BJ (cell line): ENCODE measurements at places on chromosomes 1 and 21.

- no peak for DNase-seq
Observed at GRCh38 chr21:42580793-42581321, 67.2 kb downstream of the SLC37A1 start.

GRCh38 chr1:12153181-12153785 lies 13.5 kb upstream of the TNFRSF1B start:
- peak; percentile 56 for DNase-seq

GRCh38 chr1:21247892-21248715 lies 42.2 kb downstream of the ECE1 start:
- no peak for DNase-seq

DNA sequence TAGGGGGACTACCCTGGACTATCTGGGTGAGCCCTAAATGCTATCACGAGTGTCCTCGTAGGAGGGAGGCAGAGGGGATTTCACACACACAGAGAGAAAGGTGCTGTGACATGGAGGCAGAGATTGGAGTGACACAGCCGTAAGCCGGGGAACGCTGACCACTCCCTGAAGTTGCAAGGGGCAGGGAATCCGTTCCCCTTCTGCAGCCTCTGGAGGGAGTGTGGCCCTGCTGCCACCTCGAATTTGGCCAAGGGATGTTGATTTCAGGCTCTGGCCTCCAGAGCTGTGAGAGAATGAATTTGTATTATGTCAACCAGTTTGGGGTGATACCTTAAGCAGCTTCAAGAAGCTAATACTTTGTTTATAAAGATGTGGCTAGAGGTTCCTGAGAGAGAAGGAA lies 137.7 kb downstream of the ACTL8 start:
- no peak for DNase-seq

DNA sequence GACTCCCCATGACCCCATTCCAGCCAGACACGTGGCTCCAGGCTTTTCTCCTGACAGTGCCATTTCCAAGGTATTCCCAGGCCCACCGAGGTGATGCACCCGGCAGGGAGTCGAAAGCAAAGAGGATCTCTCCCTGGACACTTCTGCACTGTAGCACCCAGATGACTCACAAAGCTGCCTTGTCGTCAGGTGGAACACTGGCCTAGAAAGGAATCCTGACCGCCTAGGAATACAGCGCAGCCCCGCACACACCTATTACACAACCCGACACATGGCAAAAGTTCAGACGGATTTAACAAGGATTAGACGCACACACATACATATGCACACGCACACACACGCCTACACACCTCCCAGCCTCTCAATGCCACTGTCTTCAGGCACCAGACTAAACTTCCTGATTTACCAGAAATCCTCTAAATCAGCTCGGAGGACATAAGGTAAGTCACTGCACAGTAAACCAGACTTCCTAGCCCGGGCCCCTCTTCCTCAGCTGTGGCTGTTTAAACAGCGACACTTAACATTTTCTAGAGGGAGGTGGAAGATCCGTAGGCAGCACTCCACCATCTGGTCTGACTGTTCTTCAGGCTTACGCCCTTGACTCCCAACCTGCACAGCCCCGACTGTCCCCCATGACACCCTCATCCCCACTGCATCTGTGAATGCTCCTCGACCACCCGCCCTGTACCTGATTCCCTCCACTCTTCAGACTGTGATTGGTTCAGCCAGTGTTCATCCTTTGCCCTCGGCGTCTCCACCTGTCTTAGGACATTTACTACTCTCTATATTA lies 12.7 kb downstream of the FAM89A start:
- DNase-seq: no peak

GRCh38 chr1:30302858-30303257 lies 420.5 kb downstream of the MATN1 start:
- no peak for DNase-seq

DNA sequence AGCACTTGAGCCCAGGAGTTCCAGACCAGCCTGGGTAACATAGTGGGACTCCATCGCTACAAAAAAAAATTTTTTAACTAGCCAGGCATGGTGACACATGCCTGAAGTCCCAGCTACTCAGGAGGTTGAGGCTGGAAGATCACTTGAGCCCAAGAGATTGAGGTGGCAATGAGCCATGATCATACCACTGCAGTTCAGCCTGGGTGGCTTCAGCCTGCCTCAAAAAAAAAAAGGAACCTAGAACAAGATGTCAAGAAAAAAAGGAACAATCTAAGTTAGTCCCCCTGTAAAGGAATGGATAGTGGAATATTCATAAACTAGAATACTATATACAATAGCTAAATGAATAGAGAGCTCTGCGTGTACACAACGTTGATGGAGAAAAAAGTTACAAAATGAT lies 14.4 kb downstream of the NSL1 start:
- DNase-seq: no peak

- DNase-seq: no peak
Observed at GRCh38 chr1:99648107-99648506, 2.2 kb downstream of the PALMD start.

GRCh38 chr1:169491845-169492281 lies 6.1 kb upstream of the SLC19A2 start:
- DNase-seq: no peak

DNA sequence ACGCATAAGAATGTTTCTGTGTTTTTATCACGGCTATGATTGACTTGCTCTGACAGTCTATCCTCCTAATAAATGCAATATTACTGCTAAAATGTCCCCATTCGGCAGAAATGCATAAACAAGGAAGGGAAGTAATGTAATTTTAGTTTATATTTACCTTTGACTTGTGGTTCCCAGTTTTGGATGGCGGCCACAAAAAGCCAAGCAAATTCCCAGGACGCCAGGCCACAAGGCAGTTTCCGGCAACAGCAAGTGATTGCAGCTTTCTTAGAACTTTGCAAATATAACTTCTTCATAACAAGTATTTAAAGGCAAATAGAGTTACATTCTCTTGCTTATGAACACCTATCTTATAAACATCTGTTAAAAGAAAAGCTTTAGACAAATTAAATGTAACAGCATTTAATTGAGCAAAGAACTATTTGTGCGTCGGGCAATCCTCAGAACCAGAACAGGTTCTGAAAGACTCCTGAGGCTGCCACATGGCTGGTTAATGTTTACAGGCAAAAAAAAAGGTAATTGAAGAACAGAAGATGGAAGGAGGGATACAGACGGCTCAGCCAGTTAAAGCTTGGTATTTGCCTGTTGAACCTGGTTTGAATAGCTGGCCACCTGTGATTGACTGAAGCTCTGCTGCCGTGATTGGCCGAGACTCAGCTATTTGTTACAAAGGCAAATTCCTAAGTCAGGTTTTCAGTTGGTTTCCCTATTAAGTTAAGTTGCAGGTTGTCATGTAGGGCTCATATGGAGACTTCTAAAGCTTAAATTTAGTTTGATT lies 80.8 kb downstream of the C21orf91 start:
- DNase-seq: no peak

GRCh38 chr1:156727492-156727891 lies 777 bp upstream of the METTL25B start:
- no peak for DNase-seq

GRCh38 chr1:231799363-231799986 lies 172.9 kb downstream of the DISC1 start:
- DNase-seq: no peak

DNA sequence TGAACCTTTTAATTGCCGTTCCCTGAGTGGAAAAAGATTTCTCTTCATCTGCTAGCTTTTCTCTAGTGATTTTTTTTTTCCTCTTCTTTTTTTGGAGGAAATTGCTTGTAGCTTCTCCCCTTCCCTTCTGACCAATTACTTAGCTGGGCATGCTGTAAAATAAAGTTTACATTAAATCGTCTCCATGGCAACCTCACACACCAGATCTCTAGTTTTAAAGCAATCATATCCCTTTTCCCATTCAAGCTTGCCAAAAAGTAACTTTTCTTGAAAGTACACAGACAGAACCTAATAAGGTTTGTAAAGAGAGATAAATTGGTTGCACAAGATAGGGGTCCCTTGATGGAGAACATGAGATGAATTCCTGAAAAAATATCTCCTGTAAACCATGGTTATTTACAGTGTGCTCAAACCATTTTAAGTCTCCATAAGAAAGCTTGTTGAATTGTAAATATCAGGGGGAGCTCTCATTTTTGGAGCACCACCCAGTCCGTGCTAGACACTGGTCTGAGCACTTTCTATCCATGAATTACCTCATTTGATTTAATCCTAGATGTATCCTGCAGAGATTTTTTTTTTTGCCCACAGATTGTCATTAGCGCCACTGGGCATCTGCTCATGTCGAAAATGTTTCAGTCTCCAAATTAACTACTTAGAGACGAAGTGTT lies 32.6 kb upstream of the HTR1D start:
- no peak for DNase-seq

DNA sequence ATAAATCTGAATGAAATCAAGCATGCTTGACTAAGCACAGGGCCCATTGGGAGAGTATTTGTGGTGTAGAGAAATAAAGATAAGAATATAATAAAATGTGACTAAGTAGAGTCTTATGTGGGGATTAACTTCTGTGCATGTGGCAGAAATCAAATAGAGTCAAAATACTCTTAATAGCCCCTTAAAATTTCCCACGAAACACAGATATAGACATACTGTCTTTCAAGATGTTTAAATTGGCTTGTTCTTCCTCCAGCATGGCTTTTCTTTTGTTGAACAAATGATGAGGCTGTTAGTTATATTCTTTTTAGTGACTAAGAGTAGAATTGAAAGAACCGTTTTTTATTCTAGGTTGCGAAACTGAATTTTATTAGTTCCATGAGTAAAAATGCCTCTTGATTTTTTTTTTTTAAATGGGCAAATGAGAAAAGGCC lies 112.3 kb downstream of the RPS6KC1 start:
- no peak for DNase-seq

DNA sequence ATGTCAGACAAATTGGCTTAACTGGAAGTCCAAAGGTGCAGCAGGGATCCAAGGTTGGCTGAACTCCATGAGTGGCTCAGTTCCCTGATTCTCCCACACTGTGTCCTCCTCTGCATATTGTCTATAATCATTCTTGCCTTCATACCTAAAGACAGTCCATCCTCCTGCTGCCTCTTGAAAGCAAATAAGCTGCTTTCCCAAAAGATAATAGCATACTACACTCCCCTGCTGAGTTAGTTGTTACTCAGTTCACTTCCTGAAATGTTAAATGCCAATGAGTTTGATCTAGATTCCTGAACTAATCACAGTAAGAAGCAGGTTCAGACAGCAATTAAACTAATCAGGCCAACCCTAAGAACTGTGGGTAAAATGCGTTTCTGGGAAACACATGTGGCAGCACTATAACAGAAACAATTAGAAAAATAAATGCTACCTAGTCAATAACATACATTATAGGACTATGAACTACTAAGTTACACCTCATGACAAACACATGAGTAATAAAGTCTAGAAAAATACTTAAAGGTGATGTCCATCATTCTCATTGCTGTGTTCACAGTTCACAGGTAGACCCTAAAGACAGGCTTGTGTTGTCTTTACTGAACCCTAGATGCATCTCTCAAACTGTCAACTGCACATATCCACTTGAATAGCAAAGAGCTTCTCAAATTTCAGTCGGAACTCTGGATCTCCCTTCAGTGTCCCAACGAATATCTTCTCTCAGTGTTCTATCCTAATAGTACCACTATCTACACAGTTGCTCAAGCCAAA lies 50.8 kb upstream of the BOLA1 start:
- no peak for DNase-seq

- no peak for DNase-seq
Observed at GRCh38 chr1:220877377-220878095, 1.7 kb upstream of the HLX start.

DNA sequence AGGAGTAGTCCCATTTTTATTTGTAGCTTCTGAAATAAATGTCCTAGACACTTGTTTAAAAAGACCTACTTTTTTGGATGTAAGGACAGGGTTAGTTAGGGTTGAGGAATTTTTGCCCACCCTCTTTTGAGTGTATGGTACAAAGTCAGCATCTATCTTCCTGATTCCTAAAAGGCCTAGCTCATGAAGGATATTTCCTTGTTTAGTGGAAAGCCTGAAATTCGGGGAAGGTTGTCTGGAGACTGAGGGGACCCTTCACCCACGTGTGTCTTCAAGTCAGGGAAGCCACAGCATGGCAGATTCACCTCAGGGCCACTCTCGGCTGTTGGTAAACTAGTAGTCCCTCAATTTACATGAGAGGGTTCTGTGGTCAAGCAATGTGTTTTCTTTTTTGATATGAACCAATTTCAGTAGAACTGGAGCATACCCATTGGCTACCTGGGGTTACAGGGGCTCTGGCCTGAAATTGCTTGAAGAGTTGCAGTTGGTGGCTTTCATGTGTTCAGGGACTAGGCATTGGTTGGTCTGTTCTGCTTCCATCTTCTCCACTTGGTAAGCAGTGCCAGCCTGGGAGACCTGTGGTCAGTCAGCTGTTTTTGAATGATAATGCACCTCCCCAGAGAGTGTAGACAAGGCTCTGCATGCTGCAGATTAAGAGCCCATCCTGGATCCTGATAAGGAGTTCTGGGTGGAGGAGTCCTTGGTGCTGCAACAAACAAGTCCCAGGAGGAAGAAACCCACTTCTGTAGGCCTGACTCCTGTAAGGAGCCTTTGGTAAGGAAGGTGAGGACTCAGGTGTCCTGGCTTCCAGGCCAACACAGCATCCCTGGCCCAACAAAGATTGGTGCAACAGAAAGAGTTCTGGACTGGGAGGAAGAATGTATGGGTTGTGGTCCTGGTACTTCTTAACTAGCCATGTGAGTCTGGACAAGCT lies 6.3 kb downstream of the BTG2 start:
- DNase-seq: no peak

DNA sequence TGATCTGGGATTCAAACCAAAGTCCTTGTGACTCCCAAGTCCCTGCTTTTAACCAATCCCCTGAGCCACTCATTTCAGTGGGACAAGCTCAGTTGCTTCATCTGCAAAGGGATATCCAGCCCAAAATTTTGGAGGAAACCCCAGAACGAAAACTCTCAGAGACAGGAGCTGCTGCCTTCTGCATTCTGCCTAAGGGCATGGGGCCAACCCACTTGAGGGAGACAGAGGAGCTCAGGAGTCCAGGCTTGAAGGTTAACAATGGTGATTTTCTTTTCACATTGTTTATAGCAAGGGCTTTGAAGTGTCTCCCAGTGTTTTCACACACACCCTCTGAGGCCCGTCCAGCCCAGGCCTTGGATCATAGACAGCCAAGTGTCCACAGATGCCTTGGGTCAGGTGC lies 148.1 kb upstream of the CTTNBP2NL start:
- no peak for DNase-seq

GRCh38 chr1:15139654-15140350 lies 13.7 kb upstream of the TMEM51 start:
- DNase-seq: no peak

DNA sequence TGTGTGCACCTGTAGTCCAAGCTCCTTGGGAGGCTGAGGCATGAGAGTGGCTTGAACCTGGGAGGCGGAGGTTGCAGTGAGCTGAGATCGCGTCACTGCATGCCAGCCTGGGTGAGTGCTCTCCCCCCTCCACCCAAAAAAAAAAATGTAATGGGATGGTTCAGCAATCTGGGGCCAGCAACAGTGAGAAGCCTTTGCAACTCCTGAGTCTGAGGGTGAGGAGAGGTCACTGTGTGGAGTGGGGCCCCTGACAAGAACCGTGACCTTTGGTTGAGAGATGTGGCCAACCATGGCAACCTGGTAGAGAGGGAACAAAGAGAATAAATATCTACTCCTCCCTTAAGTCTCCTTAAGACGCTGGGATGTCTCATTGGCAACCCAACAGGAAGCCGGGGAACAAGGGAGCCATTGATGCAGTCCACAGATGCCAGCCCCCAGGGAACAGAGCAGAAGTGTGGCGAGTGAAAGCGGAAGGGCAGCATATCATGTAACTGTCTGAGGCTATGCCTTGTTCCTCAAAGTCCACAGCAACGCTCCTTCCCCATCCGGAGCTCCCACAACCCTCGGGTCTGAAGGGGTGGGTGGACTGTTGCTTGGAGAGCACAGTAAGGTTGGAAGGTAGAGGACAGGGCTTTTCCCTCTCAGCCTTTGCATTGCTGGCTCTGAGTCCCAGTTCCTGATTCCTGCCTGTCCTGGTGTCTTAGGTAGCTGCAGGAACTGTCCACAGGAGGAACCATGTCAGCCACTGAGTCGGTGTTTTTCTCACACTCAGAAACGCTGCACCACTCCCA lies 8.3 kb downstream of the TRNP1 start:
- no peak for DNase-seq
